Fibroblast of skin of scalp (primary cell): ENCODE measurements at places on chromosomes 5 and 9.

- peak; percentile 81 for DNase-seq
These were observed 97.7 kb downstream of the LHFPL2 start for GRCh38 chr5:78550891-78551290.

GRCh38 chr5:82244854-82245635 is 33.1 kb downstream of the RPS23 start:
- no peak for DNase-seq

DNA sequence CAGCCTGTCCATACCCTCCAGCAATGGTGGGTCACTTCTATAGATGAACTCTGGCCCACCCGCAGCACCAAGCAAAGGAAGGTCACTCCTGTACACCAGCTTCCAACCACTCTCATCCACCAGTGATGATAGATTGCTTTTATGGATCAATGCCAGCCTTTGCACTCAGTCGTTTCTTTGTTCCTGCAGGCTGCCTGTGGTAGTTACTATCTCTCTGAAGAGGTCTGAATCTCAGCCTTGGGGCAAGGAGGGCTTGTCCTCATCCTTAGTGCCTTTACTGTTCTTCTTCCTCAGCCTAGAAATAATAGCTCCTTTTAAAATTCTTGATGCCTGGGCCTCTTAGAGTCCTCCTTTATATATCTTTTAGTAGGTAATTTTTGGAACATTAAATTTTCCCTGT is 100.8 kb downstream of the TMC1 start:
- DNase-seq, result no peak

DNA sequence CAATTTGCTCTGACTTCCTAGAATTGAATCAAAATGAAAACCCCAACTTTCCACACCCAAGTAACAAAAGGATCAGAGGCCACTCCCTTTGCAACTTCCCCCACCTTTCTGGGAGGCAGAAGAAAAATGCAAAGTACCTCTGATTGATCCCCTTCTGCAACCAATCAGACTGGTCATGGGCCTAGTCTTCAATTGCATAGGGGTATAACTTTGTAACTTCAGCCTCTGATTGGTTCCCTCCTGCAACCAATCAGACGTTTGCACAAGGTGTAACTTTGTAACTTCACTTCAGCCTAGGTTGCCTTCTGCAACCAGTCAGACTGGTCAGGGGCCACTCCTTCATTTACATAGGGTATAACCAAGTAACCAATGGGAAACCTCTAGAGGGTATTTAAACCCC is 38.3 kb upstream of the CNOT6 start:
- no peak for DNase-seq

DNA sequence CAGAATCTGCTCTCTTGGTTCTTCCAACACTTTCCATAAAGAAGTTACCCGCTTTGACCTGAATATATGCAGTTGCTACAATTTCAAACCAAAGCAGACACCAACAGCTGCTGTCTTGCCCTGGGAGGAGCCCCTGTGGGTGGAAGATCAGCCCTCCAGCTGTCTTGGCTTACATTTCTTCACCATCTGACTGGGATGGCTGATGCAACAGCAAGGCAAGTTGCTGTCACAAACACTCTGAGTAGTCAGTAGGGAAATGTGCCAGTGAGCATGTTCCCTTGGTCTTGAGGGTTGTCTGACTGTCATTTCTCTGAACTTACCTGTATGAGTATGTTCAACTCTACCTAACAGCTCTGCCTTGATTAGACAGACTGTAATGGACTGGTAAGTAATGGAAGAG is 152.9 kb downstream of the SGCD start:
- DNase-seq, result peak; percentile 96

- DNase-seq, result peak; percentile 86
These were observed 31.8 kb downstream of the RUSC2 start for GRCh38 chr9:35521708-35522107.

DNA sequence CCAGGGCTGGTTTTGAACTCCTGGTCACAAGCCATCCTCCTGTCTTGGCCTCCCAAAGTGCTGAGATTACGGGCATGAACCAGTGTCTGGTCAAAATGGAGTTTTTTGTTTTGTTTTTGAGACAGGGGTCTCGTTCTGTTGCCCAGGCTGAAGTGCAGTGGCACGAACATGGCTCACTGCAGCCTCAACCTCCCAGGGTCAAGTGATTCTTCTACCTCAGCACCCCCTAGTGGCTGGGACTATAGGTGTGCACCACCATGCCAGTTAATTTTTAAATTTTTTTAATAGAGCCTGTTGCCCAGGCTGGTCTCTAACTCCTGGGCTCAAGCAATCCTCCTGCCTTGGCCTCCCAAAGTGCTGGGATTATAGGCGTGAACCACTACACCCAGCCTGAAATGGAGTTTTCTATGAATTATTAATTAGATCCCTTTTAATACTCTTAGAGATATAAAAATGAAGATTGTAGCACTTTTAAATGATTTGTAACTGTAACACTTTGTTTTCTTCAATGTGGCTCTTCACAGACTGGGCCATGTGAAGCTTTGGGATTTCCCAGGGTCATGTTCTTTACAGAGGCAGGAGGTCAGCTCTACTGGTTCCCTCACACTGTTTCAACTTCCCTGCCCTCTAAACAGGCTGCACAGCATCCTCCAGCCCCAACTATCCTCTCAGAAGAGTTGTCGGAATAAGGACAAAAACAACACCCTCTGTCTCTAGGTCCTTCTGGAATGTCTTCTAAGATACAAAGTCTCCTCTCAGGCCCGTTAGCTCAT is 32.7 kb upstream of the SPARC start:
- DNase-seq, result peak; percentile 66

DNA sequence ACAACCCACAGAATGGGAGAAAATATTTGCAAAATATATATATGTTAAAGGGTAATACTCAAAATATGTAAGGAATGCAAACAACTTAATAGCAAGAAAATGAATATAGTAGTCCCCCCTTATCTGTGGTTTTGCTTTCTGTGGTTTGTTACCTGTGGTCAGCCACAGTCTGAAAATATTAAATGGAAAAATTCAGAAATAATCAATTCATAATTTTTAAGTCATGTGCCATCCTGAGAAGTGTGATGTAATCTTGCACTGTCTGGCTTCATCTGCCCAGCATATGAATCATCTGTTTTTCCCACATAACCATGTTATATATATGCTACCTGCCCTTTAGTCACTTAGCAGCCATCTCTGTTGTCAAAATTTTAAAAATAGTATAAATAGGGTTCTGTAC is 11.7 kb downstream of the CER1 start:
- peak; percentile 88 for DNase-seq

GRCh38 chr9:68747043-68747533 is 42.0 kb downstream of the PIP5K1B start:
- DNase-seq, result no peak

DNA sequence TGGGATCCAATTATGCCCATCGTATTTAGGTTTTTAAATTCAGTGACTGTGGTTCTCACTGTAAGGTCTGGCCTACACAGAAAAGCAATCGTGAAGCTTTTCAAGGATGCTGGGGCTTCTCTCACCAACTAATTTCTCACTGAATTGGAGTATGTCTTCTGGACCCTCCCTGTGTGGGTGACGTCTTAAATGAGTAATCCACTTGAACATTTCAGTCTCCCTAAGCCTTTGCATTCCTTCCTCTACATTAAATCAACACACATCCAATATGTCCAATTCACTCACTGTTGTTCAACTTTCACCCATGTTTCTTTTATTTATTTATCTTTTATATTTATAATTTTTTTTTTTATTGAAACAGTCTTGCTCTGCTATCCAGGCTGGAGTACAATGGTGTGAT is 12.5 kb upstream of the BTF3 start:
- DNase-seq, result peak; percentile 48

GRCh38 chr9:134965411-134965810 is 47.7 kb upstream of the FCN1 start:
- no peak for DNase-seq

DNA sequence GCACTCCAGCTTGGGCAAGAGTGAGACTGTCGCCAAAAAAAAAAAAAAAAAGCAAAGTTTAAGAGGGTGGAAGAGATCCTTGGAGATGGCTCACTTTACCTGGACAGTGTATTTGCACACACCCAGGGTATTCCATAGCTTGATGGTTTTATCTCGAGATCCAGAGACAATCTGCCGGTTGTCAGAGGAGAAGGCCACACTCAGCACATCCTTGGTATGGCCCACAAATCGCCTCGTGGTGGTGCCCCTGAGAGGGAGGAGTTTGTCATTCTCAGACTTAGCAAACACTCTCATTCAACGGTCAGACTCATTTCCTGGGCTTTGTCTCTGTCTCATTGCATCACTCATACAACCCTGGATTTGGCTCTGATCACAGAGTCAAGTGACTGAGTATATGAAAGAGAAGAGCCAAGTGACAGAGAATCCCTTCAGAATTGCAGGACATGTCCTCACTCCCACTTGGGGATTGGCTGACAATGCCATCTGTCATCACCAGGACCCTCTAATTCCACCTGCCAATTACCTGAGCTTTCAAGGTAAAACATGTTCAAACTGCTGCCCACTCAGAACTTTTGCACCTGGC is 2.2 kb downstream of the RACK1 start:
- peak; percentile 74 for DNase-seq

GRCh38 chr9:126421567-126422428 is 95.2 kb downstream of the MVB12B start:
- DNase-seq, result no peak

- peak; percentile 44 for DNase-seq
These were observed 52.6 kb downstream of the INIP start for GRCh38 chr9:112665347-112665746.

DNA sequence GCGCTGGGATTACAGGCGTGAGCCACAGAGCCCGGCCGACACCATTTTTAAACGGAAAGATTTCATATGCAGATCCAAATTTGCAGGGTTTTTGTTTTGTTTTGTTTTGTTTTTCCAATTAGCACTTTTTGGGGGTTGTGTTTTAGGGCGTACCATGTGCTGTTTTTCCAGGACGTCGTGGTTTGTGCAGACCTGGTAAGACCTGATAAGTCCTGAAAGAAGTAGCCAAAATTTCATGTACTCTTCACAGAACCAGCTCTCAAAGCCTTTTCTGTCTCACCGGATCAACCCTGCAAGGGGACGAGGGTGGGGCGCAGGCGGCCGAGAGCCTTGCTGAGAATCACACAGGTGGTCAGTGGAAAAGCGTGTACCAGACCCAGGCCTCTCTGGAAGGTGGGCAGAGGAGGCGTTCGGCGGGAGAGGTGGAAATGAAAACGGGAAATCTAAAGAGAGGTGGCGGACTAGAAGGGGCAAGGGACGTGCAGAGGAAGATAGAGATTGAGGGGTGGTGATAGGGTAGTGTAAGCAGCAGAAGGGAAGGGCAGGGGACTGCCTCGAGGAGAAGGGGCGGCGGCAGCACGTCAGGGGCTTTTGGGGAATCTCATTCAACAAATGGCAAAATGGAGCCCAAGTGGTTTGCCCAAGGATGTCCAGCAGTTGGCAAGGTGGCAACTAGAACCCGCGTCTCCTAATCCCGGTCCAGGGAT is 1.1 kb upstream of the FAF2 start:
- DNase-seq, result no peak

DNA sequence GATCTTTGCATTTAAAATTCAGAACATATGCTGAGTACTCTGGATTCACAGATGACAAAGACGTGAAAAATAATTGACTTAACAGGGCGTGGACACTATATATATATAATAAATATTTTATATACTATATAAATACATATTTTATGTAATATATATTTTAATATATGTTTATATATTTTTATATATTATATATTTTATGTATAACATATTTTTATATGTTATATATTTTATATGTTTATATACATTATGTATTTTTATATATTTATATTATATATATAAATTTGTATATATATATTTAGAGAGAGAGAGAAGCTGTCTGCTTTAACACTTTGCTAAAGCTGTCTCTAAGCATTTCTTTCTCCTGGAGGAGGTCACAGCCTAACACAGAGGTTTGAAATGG is 113.1 kb downstream of the INIP start:
- no peak for DNase-seq

DNA sequence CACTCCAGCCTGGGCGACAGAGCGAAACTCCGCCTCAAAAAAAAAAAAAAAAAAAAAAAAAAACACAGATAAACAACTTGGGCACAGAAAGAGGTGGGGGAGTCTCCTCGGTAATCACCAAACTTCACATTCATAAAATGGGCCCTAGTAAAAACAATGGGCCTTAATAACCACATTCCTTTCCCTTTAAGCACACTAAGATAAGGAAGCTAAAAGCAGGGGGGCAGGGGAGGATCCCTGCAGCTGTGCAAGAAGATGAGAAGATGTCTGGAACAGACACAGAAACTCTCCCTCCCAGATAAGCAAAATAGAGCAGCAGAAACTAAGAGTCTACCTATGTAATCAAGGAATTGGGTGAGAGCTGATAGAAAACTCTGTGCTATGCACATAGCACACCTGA is 111.2 kb upstream of the FAM174A start:
- DNase-seq, result no peak

GRCh38 chr5:57499262-57500050 is 16.8 kb upstream of the ACTBL2 start:
- DNase-seq, result peak; percentile 53

GRCh38 chr9:123174887-123175518 is 93.4 kb downstream of the STRBP start:
- no peak for DNase-seq

DNA sequence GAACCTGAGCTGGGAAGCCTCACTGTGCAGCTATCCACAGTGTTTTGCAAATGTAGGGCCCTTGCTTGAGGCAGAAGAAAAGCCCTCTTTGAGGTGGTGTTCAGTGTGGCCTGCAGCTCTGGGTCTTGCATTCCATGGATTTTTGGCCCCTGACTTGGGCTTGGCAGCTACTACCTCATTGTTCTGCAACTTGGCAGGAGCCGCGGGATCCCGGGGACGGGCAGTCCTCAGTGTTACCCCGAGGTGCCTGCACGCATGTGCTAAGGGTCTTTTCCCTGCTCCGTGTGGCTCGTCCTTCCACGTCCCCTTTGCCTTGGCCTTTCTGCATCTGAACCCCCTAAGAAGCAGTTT is 39.8 kb downstream of the NEK6 start:
- DNase-seq, result peak; percentile 97

- DNase-seq, result no peak
These were observed 185.0 kb downstream of the GNA14 start for GRCh38 chr9:77463151-77463550.

DNA sequence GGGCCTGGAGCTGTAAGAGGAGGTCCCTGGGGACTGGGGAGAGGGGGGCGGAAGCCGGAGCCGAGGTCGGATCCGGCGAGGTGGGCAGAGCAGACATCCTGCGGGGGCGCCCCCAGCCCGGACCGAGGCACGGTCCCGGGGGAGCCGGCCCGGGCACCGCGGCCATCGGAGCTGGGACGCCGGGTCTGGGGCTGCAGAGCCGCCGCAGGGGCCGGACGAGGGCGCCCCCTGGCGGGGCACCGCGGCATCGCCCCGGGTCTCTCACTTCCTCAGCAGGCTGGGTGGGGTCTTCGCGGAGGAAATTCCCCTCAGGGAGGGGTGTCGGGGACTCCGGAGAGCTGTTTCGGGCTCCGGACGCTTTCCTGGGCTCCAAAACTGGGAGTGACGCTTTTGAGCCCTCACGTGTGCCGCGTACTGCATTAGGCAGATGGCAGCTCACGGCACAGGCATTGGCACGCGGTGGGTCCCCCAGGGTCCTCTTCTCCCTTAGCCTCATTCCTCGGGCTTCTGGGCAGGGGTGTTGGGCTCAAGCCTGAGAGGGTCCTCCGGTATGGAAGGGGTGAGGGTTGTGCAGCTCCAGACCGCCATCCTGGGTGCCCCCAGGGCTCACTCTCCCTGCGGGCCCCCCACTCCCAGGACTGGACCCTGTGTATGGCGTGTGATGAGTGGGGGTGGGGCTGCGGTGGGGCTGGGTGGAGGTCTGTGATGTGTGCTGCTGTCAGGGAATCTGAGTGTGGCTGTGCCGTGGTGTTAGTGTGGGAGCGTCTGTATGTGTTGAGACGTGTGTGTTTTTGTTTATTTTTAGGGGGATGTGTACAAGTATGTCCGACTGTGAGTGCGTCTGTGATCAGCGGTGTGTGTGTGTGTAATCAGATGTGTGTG is 29.6 kb downstream of the LHX2 start:
- DNase-seq, result peak; percentile 15
